ENCODE measurements at places on chromosomes 7 and 10.

DNA sequence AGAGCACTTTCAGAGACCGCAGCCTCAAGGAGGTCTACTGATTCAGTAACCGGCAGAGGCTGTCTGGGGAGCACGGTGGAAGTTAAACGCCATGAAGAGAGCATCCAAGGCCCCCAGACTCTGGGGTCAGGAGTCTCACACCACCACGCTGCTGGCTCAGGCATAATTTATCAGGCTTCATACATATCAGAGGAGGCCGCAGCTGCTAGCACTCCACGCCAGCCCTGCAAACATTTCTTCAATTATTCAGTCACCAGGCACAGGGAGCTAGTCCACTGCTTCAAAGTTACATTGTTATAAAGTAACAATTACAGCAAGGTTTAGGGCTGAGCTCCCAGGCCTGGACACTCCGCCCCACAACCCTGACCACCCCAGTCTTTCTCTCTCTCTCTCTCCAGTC, 97.8 kb downstream of the PAXIP1 start:
- DNase-seq = no peak
- no peak overlapping the region for H3K4me3 ChIP-seq
- no peaks in the 10 kb centered on the region for H3K36me3 ChIP-seq
- peaks cover 3% of the 10 kb centered on the region for H3K4me1 ChIP-seq
- H3K27ac ChIP-seq = no peak overlapping the region

DNA sequence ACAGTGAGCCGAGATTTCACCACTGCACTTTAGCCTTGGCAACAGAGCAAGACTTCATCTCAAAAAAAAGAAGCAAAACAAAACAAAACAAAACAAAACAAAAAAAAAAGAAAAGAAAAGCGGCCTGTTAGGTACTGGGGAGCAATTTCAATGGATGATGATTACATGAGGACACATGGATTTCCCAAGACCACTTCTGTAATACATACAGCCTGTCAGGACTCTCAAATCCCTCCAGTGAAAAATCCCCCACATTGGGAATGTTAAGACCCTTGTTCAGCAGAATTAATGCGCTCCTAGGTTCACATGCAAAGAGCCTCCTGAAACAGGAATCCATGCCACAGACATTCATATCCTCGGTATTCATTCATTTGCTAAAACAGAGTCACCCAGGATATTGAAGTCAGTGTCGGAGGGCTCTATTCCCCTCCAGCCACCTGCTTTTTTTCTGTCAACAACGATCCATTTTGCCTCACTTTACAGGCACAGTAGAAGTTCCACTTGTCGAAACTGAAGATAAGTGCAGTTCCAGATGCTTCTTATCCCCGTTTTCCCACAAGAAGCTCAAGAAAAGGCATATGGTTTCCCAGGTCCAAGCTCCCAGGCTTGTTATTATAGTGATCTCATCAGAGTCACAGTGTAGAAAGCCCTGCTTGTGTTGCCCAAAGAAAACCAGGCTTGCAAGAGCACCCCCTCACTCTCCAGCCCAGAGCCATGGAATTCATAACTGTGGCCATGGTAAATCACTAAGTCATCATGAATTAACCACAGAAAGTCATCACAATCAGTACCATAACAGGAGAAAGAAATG, 20.2 kb downstream of the SLC16A12 start:
- H3K4me3 ChIP-seq = no peak overlapping the region
- no peaks in the 10 kb centered on the region for H3K36me3 ChIP-seq
- DNase-seq = no peak
- H3K4me1 ChIP-seq = peaks cover 2% of the 10 kb centered on the region
- no peaks in the 10 kb centered on the region for H3K27me3 ChIP-seq

GRCh38 chr7:143177374-143178119, 5.7 kb upstream of the TAS2R39 start:
- H3K27ac ChIP-seq = no peak overlapping the region
- DNase-seq = no peak
- H3K4me3 ChIP-seq = no peak overlapping the region
- H3K4me1 ChIP-seq = no peaks in the 10 kb centered on the region
- no peaks in the 10 kb centered on the region for H3K36me3 ChIP-seq

DNA sequence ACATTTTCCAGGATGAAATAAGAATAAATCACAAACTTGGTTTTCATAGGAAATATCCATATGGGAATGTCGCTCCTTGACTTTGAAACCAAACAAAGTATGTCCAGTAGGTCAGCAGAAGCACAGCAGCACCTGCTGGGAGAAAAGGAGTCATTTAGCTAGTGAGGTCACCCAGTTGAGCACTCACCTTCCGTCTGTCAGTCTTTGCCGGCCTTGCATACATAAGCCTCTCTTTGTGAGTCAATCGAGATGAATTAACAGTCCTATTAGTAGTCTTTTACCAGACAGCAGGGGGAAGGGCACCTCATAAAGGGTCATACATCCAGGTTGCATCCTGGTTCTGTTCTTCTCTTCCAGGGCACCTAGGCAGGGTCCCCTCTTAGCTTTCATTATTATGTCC, 232.5 kb upstream of the FZD1 start:
- H3K4me1 ChIP-seq = no peaks in the 10 kb centered on the region
- no peak for DNase-seq
- no peaks in the 10 kb centered on the region for H3K27me3 ChIP-seq
- H3K27ac ChIP-seq = no peak overlapping the region

- H3K4me1 ChIP-seq = no peaks in the 10 kb centered on the region
- no peak for DNase-seq
- H3K27me3 ChIP-seq = no peaks in the 10 kb centered on the region
- no peak overlapping the region for H3K27ac ChIP-seq
These were observed 229.5 kb downstream of the CNTNAP2 start for GRCh38 chr7:146346096-146346495.
